ENCODE measurements at places on chromosomes 6 and 20. TPM values are rescaled to one million over a fixed set of nuclear protein-coding genes. Genes with fewer than 3 reads are reported as not detected.
A peak's percentile ranks its signal among the peaks of the same experiment; 100 is the strongest.

GRCh38 chr6:85614780-85615179 is 21.1 kb upstream of the SNX14 start:
- no peak for DNase-seq

- no peak for DNase-seq
These were observed 1.6 kb downstream of the MAP3K5 start for GRCh38 chr6:136790411-136791295.

DNA sequence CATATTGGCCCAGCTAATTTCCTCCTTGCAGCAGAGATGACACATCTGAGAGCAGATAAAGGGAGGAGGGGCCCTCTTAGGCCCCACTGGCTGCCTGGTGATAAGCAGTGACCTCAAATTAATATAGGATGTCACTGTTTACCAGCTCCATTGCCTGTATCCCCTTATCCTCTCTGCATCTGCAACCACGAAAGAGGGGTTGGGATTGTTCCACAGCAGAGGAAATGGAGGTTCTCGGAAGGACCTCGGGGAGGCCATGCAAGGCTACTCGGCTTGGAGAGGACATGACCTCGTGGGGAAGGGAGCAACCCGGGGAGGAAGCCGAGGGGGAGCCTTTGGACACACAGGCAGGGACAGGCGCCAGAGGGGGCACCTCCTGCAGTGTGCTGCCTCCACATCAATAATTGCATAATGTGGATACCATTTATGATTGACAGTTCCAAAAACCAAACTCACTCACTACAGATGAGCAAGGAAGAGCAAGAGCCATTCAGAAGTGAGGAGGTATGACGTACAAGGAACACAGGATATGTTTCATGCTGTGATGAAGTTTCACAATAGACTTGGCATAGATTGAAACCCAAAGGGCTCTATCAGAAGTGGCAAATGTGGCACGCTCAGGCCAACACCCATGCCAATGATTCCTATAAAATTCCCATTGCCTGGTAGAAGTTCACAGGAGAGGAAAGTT is 177.2 kb upstream of the RNF24 start:
- DNase-seq, result peak; percentile 86

DNA sequence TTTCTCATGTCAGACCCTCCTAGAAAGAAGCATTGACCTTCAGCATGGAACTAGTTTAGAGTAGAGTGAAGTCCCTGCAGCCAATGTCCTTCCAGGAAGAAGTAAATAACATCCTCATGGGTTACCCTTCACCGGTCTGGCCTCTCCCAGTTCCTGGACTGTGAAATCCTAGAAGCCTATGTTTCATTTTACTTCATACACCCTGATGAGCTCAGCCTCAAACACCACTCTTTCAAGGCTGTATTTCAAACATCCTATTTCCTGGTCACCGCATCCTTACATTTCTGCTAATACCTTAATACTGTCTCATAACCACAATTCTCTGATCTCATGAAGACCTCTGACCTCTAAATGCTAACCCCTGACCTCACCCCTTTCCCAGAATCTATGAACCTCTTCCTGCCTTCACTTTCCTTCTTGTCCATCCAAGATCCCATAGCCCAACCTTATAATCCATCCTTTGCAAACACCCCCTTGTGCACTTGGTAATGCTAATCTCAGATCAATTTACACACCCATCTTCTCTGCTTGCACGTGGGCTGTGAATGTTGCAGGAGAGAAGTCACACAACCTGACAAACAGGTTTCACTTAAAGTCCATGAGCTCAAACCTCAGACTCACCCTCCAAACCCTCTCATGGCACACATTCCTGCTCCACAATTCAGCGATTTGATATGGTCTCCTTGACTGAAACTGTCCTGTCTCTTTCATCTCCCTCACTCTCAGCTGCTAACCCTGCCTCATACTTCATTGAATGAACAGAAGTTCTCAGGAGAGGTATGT is 30.2 kb downstream of the SLC2A10 start:
- no peak for DNase-seq

- no peak for DNase-seq
These were observed 36.0 kb downstream of the STK35 start for GRCh38 chr20:2137552-2138201.

DNA sequence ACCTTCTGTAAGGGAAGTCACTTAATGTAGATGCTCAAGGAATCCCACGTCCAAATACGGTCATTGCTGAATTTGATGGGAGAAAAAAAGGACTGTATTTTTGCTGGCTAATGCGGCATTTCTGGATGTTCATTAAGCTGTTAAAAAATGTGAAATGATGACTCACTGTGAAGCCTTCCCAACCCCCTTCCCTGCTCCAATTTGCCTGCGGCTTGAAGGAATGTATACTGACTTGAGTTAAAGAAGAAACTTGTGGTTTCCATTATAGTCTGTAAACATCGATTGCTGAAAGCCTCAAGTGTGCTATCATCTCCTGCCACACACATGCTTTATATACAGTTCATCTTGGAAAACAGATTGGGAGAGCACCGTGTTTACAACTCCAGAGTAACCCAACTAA is 249.1 kb upstream of the JAG1 start:
- no peak for DNase-seq

GRCh38 chr6:128508588-128509296 is 11.7 kb downstream of the PTPRK start:
- DNase-seq, result no peak

GRCh38 chr20:59698598-59698997 is 94.3 kb downstream of the PHACTR3 start:
- no peak for DNase-seq

DNA sequence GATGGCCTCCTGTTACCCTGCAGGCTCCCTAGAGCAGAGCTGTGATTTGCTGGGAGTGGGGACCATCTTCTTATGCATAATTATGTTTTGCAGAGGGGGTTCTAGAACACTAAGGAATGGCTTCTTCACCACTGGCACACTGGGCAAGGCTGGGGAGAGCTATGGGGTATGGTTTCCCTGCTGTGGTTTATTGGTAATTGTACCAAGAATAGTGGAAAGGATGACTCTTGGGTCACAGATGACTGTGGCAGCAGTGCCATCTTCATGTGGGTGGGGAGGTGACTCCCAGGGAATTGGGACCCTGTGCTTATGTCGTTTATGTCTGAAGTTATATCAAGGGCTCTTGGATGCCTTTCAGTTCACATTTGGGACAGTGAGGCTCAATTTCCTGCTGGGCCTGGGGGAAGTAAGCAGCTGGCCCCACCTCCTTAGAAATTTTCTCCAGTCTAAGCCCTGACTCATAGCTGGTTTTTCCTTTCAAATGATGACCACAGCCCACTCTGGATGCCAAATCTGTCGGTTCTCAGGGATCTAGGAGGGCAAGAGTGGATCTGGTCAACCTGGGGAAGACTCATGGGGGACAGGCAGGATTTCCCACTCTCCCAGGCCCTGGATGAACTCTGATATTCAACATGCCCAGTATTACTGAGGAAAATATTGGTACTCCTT is 230.8 kb downstream of the LRFN2 start:
- no peak for DNase-seq

DNA sequence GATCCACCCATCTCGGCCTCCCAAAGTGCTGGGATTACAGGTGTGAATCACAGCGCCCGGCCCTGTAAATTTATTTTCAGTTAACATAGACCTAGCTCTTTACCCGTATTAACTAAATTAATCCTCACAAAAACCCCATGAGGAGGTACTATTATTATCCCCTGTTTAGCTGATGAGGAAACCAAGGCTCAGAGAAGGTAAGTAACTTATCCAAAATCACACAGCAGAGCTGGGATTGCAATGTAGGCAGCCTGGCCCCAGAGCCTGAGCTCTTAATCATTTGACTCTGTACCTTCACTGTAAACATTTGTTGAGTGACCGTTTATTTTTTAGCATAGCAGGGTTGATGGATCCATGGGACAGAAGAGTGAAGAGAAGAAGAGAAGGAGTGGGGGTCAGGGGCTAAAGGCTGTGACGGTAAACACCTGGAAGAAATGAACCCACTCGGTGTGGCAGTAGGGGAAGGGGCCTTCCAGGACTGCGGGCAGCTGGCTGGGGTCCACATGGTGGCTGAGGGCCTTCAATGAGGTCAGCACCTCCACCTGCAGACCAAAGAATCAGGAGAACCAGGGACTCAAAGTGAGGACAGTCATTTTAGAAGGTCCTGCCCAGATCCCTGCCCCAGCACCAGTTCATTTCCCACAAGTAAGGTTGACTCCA is 35.2 kb downstream of the KIAA1755 start:
- no peak for DNase-seq

THEMIS gene
- 0.09 TPM for total RNA-seq

- no peak for DNase-seq
These were observed 45.8 kb upstream of the ARID1B start for GRCh38 chr6:156731396-156731795.

DNA sequence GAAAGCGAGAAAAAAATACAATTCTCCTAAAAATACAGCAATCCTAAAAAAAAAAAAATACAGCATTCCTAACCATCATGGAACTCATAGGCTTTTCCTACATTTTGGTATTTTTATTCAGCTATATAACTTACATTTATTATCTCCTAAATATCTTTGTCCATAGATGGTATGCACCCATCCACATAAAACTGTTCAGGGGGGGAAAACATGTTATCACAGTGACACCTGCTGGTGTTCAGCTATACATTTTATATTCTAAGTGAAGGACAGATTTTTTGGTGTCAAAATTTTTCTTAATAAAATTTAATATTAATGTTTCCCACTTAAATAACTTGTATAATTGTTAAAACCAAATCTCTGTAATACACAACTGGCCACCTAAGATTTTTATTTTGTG is 58.0 kb downstream of the BLOC1S5 start:
- peak; percentile 31 for DNase-seq

TGM2 gene
- total RNA-seq, result 78.5 TPM

- no peak for DNase-seq
These were observed 67.2 kb upstream of the DEFB112 start for GRCh38 chr6:50116797-50117542.

DNA sequence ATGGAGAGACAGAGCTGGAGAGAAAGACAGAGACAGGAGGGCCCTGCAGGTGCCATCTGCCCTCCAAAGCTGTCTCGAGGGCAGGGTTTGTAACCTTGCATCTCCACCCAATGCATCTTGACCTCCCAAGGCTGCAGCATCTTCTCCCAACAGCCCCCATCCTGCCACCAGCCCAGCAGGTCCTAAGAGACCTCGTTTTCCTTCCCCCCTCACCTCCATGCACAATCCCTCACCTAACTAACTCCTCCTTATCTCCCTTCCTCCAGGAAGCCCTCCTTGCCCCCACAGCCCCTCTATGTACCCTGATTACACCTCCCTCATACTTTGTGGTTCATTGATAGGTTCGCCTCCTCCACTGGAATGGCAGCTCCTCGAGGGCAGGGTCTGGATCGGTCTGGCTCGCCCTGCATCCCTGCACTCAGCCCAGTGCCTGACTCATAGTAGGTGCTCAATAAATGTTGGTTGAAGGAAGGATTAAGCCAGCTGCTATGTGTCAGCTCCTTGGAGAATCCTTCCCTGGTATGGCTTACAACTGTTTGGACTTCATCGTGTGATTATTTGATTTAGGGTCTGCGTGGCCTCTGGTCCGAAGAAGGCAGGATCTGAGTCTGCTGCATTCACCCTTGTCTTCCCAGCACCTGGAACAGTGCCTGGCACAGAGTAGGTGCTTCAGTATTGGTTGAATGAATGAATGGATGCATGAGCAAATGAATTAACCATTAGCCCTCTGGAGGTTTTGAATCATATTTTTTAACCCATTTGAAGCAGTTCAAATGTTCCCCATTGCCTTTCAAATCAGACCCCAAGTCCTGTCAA is 105.6 kb upstream of the PTPN1 start:
- DNase-seq, result no peak

DNA sequence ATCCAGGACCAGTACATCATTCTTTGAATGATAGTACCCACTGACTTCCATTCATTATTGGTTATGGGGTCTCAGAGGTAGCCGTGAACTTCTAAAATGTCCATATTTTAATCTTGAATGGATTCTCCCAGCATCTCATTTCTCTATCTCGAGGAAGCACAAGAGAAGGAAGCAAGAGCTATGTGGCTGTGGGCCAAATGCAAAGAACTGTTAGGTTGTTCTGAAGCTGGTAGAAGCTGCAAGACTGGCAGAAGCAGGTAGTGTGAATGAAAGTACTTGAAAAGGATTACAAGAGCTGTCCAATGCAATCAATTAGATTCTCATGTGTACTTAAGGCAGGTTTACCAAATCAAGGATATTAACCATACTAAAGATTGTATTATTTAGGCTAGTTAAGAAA is 1131.8 kb downstream of the GRIK2 start:
- no peak for DNase-seq

GRCh38 chr6:168578036-168578435 is 137.1 kb downstream of the SMOC2 start:
- DNase-seq, result no peak

ADAM33 gene
- total RNA-seq, result not detected

GRCh38 chr20:60649541-60649940 is 602.5 kb upstream of the CDH4 start:
- no peak for DNase-seq

GRCh38 chr6:110800839-110801196 is 14.5 kb downstream of the CDK19 start:
- DNase-seq, result no peak

CAP2 gene
- total RNA-seq, result not detected

DNA sequence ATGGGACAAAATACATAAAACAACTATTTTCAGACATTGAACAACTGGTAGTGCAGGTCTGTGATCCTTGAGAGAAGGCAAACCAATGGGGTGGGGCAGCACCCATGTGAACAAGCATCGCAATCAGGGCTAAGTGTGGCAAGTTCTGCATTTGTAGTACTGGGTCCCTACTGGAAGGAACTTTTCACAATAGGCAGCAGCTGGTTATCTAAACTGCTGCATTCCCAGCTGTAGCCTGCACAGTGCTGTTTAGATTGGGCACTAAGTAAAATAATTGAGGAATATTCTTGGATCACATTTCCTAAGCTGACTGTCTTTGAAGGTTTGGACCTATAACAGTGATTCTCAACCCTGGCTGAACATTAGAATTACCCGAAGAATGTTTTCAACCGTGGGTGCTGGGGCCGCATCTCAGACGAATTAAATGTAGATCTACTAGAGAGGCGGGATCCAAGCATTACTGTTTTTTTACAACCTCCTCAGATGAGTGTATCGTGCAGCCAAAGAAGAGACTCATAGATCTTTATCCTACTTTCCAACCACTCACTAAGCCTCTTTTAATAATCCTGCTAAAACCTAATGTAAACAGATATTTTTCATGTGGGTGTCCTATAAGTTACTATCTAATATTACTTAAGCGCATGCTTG is 12.4 kb upstream of the MAP3K4 start:
- no peak for DNase-seq

CHRNA4 gene
- total RNA-seq, result not detected

Measured in K562 (cell line).